ENCODE measurements at places on chromosomes 1 and 21. TPM values are rescaled to one million over a fixed set of nuclear protein-coding genes. Genes with fewer than 3 reads are reported as not detected.
A peak's percentile ranks its signal among the peaks of the same experiment; 100 is the strongest.

DNA sequence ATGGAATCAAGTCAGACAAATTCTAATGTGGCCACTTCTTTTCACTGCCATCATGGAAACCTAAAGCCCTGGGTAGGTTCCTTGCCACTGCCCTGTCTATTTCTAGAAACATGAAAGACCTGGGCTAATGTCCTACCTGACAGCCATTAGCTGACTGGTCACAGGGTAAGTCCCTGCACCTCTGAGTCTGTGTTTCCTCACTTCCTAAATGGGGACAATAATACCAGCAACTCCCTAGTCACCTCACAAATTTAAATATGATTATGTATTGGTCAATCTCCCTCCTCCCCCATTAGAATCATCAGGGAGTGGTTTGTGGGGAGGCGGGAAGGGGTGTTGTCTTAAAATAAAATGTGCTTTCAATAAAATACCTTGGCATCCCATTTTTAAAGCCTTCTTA, 2.2 kb downstream of the CREG1 start:
- no peak overlapping the region for H3K27ac ChIP-seq
- DNase-seq = no peak
- no peaks in the 10 kb centered on the region for H3K36me3 ChIP-seq
- H3K27me3 ChIP-seq = no peaks in the 10 kb centered on the region
- H3K4me3 ChIP-seq = no peak overlapping the region

- peak; percentile 79 for DNase-seq
- no peaks in the 10 kb centered on the region for H3K27me3 ChIP-seq
- no peak overlapping the region for H3K4me3 ChIP-seq
Observed at GRCh38 chr1:40107290-40107959, 10.4 kb upstream of the PPT1 start.

Gene SFN
- total RNA-seq = 80.7 TPM

- no peak overlapping the region for H3K27ac ChIP-seq
- no peak for DNase-seq
- no peaks in the 10 kb centered on the region for H3K27me3 ChIP-seq
- no peaks in the 10 kb centered on the region for H3K4me1 ChIP-seq
- no peak overlapping the region for H3K4me3 ChIP-seq
Observed at GRCh38 chr1:17099616-17100340, 19.5 kb downstream of the PADI2 start.

Gene DCST1
- total RNA-seq = 0.51 TPM

Gene MIXL1
- not detected for total RNA-seq

DNA sequence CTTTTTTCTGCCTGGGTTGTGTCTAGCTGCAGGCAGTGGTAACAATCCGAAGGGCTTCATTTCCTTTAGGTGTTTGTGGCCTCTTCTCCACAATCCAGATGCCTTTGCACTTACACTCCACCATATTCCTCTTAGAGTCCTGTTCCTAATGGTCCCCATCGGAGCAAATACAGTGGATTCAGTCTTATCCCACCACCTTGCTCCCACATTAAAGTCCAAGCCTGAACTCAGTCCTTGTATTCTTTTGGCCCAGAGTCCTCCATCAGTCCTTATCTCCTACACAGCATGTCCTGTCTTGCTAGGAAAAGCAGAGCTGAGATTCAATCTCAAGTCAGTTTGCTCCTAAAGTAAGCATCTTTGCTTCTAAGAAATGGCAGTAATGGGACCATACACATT, 8.8 kb downstream of the CYP2J2 start:
- H3K27ac ChIP-seq = no peak overlapping the region
- H3K4me1 ChIP-seq = no peaks in the 10 kb centered on the region
- H3K4me3 ChIP-seq = no peak overlapping the region
- no peak for DNase-seq

DNA sequence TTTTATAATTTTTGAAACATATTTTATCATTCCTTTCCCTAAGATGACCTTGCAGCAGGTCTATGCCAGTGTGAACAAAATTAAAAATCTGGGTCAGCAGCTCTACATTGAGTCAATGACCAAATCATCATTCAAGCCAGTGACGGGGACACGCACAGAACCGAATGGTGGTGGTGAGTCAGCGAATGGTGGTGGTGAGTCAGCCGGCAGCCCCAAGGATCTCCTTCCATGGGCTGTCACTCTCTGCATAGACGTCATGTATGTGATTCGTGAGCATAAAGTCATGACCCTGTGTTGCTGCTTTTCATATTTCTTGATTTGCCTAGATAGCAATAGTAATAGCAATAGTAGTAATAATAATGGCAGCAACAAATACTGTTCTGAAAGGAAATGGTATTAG, 26.3 kb downstream of the PER3 start:
- no peaks in the 10 kb centered on the region for H3K4me1 ChIP-seq
- H3K4me3 ChIP-seq = no peak overlapping the region
- no peaks in the 10 kb centered on the region for H3K27me3 ChIP-seq

Measured in prostate gland (tissue), 2 donors.